ENCODE measurements at places on chromosomes 7 and 10. TPM values are rescaled to one million over a fixed set of nuclear protein-coding genes. Genes with fewer than 3 reads are reported as not detected.

The FAM171A1 gene
- 60.7 TPM for total RNA-seq

The PON1 gene
- not detected for total RNA-seq

The STEAP1 gene
- 24.5 TPM for total RNA-seq

The CPVL gene
- 20.0 TPM for total RNA-seq

The NPSR1 gene
- not detected for total RNA-seq

The KLF14 gene
- not detected for total RNA-seq

The PCGF5 gene
- total RNA-seq = 76.1 TPM

The MGAM2 gene
- 11.8 TPM for total RNA-seq

The PARP12 gene
- total RNA-seq = 55.7 TPM

The DRGX gene
- 0.10 TPM for total RNA-seq

The ZP3 gene
- 10.8 TPM for total RNA-seq

The TRIM24 gene
- total RNA-seq = 18.9 TPM

The ZNF37A gene
- total RNA-seq = 13.2 TPM

The PRLHR gene
- not detected for total RNA-seq

The MRPS17 gene
- 11.5 TPM for total RNA-seq

The MEOX2 gene
- total RNA-seq = 3.8 TPM

The ANKMY2 gene
- total RNA-seq = 19.5 TPM

The STAG3 gene
- total RNA-seq = 2.8 TPM

The PRSS37 gene
- not detected for total RNA-seq

The ITGA8 gene
- total RNA-seq = 2.5 TPM

The TFEC gene
- 2.8 TPM for total RNA-seq

The FAM237B gene
- not detected for total RNA-seq

The ZCCHC24 gene
- total RNA-seq = 22.8 TPM

The GRID2IP gene
- total RNA-seq = 0.41 TPM

The KIF11 gene
- 1.7 TPM for total RNA-seq

The FXYD4 gene
- total RNA-seq = not detected

The ADRA2A gene
- 12.8 TPM for total RNA-seq

The TFR2 gene
- total RNA-seq = 1.2 TPM

The SFRP4 gene
- 0.19 TPM for total RNA-seq

The SP8 gene
- not detected for total RNA-seq

The LIPN gene
- total RNA-seq = not detected
